ENCODE measurements at places on chromosomes 3 and 15.

DNA sequence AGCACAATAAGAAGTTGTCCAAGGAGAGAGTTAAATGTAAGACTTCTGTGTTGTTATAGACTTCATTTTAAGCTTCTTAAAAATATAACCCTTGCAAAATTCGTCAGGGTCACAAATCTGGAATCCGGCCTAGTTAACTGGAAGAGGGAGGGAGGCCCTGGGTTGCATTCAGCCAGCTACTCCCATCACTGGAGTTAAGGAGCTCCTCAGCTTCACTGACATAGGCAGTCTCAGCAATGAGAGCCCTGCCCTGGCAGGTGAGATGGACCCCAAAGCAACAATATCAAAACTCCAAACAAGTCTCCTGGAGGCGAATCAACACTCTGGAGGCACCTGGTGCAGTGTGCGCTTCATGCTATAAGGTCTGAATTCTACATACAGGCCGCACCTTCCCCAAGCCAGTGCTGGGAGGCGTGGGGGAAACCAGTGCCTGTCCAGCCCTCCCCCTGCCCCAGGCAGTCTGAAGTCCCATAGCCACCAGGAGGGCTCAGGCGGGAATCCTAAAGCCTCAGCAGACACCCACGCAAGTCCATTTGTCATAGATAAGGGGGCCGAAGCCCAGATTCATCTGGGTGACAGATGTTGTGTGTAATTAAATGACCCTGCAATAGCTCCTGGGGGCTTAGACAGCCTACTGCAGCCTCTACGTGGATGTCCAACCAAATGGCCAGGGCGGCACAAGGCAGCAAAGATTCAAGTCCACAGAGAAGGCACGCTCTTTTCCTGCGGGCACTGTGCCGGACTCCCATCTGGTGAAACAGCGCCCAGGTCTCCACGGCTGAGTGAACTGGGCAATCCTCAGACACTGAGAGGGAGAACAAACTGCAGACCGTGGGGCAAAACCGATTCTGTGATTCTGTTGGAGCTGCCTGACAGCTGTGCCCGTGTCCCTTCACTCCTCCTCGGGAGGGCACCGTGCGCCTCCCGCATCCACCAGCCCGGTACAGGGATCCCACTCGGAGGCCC, 64.9 kb downstream of the ATP10A start:
- DNase-seq = no peak

- no peak for DNase-seq
These were observed 139.8 kb downstream of the RPL22L1 start for GRCh38 chr3:170730071-170730812.

DNA sequence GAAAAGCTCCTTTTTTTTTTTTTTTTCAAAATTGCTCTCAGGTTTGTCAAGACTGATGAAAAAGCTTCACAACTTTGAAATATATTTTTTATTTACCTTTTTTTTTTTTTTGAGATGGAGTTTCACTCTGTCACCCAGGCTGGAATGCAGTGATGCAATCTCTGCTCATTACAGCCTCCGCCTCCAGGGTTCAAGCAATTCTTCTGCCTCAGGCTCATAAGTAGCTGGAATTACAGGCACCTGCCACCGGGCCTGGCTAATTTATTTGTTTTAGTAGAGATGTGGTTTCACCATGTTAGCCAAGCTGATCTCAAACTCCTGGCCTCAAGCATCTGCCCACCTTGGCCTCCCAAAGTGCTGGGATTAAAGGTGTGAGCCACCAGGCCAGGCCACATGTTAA, 1515.0 kb downstream of the OTOL1 start:
- no peak for DNase-seq

GRCh38 chr3:176920766-176921160, 276.5 kb downstream of the TBL1XR1 start:
- peak; percentile 90 for DNase-seq

DNA sequence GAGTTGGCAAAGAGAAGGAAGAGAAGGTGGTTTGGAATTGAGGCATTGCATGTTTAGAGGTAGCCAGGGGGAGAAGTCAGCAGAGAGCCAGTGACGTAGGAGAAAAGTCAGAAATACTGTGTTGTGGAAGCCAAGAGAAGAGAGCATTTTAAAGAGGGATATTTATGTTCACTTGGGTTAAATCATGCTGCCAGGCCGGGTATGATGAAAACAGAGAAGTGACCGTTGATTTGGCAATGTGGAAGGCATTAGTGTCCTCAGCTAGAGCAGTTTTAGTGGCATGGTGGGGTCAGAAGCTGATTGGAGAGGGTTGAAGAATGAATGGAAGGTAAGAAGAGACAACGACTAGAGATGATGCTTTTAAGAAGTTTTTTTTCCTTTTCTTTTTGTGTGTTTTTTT, 24.5 kb downstream of the RASA2 start:
- no peak for DNase-seq

DNA sequence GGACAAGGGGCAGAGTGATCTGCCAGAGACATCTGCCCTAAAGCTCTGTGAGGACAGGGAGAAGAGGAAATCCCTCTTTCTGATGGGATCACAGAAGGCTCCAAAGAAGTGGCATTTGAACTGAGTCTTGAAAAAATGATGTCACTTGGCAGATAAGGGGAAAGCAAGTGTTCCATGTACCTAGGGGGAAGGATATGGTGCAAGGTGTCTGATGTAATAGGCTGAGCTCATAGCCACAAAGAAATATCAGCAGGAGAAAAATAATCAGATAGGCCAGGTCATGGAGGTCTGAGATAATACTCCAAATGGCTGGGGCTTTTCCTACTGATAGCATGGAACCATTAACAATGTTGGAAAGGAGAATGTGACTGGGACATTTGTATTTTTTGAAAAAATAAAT, 468.4 kb upstream of the MDFIC2 start:
- DNase-seq = no peak

DNA sequence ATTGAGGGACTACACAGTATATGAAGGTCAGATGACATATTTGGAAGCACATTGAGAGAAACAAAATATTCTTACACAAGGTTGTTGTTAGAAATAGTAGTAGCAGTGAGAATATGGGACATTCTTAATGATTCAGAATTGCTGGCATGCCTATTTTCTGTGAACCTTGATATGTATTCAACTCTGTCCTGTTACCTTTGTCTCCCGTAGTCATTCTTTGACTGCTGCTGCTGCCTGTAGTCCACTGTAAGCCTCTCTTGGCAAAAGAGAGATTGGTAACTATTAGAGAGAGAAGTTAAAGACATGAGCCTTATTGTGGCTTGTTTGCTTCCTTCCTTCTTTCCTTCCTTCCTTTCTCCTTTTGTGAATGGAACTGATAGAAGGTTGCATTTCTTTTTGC, 64.5 kb downstream of the TCF12 start:
- DNase-seq = no peak

DNA sequence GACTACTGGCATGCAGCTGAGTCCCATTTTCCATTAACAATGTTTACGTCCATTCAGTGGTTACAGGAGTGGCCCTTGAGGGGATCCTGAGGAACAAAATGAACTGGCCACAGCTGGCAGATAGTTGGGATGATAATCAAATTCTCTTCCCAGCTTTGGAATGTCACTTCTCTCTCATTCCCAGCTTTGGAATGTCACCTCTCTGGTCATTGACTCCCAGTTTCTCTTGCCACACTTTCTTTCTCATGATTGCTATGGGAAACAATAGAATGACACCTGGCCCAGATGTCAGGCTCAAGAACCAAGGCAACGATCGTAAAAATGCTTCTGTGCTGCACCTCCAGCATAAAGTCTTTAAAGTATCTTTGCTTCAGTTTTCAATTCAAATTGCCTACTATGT, 34.0 kb downstream of the ATP13A4 start:
- no peak for DNase-seq

DNA sequence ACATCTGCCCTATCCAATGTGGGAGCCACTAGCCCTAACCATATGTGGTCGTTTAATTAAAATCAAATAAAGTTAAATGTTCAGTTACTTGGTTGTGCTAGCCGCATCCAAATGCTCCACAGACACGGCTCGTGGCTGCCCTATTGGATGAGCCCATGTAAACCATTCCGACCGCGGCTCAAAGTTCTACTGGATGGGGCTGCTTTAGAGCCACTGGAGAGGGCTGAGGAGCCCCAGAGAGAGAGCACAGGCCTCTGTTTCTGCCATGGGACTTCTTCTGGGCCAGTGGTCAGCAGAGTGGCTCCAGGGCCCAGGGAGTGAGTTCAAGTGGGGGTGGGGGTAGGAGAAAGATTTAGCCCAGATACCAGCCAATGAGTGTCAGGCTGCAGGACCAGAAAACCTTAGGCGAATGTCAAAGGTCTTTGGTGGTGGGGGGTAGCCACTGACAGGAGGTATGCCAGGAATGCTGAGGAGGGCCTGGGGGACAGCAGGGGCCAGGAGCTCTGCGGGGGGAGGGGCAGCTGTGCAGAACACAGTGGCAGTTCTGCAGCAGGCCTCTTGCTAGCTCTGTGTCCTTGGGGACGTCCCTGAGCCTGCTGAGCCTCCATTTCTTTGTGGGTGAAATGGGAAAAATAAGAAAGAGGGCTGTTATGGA, 30.1 kb downstream of the SPSB4 start:
- DNase-seq = no peak

- peak; percentile 21 for DNase-seq
These were observed 6.5 kb downstream of the SQOR start for GRCh38 chr15:45641374-45641781.

DNA sequence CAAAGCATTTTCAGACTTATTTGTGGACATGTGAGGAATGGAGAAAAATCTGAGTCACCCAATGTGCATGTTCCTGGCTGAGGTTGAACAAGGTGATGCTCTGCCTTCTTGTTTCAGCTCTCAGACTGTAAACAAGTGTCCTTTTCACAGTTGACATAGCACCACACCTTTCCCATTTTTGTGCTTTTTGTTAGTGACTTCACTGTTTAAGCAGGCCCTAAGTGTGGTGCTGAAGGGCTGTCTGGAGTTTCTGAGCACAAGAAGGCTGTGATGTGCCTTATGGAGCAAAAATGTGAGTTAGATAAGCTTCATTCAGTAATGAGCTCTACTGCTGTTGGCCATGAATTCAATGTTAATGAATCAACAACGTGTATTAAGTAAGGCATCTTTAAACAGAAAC, 20.4 kb downstream of the ABI3BP start:
- no peak for DNase-seq

DNA sequence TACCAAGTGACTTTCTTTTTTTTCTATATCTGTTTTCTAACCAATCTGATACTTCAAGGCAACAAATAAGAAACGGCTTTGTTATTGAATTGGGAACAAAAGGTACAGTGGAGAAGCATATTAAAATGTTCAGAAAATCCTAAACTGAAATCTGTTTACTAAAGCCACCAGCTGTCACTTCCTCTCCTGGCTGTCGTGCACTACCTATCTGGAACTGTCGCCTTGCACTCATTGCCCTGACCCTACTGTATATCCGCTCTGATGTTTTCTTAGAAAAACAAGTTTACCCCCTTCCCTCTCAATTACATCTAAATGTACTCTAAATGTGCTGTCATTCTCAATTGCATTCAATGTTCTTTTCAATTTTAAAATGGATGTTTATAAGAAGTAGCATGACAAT, 439.8 kb upstream of the ARRDC4 start:
- DNase-seq = no peak

GRCh38 chr3:5296362-5296761, 108.9 kb downstream of the EDEM1 start:
- no peak for DNase-seq

GRCh38 chr15:91422797-91423196, 322.7 kb downstream of the SV2B start:
- no peak for DNase-seq

DNA sequence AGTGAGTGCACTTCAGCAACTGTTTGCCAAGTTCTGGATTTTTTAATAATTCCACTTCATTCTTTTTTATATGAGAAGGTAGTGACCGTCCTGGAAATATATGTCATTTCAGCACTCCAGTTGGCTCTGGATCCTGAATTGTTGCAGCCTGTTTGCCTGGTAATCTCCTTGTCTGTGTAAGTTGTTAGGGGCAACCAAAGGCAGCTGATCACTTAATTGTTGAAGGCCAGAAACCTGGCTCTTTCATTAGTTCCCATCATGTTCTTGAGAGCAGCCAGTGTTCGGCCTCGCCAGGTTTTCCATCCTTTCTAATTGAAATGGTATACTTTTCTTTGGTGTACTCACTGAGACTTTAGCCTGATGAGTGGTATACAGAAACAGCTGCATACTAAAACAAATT, 168.6 kb downstream of the SOX2 start:
- DNase-seq = peak; percentile 77

- DNase-seq = no peak
These were observed 794.4 kb upstream of the LMCD1 start for GRCh38 chr3:7707187-7707586.

DNA sequence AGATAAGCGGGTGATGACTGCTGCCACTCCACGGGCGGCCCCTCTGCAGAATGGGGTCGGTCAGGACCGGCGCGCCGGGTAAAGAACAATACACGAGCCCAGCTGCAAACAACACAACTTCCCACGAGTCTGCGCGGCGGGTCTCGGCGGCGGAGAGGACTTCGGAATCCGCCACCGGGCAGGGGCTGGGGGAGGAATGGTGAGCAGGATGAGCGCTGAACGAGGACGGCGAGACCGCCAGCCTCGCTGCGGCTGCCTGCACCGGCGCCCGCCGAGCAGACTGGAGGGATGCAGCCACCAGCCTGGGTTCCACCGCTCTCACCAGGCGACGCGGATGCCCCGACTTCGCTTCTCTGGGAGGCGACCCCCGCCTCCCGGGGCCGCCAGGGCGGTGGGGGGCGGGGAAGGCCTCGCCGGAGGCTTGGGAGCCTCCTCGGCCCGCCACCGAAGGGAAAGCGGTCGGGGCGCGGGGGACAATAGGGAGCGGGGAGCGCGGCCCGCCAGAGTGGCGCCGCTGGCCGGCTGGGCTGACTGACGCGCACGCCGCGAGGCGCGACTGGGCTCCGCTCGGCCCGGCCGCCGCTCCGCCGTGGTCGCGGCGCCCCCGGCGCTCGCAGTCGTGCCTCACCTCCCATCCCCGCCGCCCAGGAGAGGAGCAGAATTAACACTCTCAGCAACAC, 515 bp downstream of the ADAM10 start:
- DNase-seq = no peak

DNA sequence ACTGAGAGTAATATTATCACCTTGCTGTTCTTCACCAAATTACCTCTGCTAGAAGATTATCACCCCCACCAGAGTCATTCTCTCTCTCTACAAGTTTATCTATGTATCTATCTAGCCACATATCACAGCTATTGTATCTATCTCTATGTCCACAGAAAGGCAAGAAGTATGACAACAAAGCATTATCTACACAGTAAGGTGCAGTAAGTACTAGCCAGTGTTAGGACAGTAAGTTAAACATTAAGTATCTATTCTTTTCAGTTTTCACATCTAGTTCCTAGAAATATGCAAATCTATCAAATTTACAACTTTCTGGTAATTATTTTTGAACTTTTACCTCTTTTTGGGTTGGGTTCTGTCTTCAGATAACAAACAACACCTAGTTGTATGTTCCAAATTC, 26.5 kb upstream of the XXYLT1 start:
- no peak for DNase-seq

DNA sequence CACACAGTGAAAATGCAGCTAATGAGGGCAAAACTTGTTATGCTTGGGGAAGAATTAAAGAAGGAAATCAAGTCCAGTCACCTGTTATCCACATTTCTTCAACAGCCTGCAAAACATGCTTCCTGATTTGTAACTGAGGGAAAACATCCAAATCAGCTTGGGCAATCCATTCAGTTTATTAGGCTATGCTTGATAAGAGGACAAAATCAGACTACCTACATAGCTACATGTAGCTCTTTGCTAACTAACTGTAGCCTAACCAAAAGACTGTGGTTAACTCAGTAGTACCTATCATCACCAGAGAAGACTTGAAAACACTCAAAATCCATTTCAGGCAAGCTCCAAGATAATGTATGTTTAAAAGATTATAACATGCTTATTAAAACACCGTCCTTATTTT, 436.4 kb downstream of the SHQ1 start:
- DNase-seq = no peak

- DNase-seq = no peak
These were observed 55.1 kb upstream of the PLXNA1 start for GRCh38 chr3:126927846-126928245.
